Foreskin melanocyte (primary cell): ENCODE measurements at places on chromosomes 7 and 10.

DNA sequence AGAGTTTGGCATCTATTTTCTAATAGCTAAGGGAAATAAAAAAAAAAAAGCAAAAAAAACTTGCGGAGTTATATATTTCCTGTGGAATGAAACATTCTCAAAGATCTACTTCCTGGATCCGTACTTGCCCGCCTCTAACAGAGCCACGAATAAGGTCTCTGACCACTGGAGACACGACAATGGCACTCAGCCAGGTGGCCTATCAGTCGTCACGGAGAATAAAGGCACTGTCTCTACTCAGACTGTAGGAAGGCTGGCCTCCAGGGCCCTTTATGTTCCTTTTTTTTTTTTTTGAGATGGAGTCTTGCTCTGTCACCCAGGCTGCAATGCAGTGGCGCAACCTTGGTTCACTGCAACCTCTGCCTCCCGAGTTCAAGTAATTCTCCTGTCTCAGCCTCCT lies 58.7 kb downstream of the RGS10 start:
- no peak for DNase-seq

GRCh38 chr10:123399276-123399839 lies 245.2 kb downstream of the BUB3 start:
- no peak for DNase-seq

- no peak for DNase-seq
These were observed 72.9 kb downstream of the ZFAND4 start for GRCh38 chr10:45599646-45600045.

GRCh38 chr7:55588379-55588699 lies 16.0 kb upstream of the VOPP1 start:
- DNase-seq, result no peak

GRCh38 chr10:17428351-17429097 lies 25.9 kb downstream of the ST8SIA6 start:
- DNase-seq, result no peak

DNA sequence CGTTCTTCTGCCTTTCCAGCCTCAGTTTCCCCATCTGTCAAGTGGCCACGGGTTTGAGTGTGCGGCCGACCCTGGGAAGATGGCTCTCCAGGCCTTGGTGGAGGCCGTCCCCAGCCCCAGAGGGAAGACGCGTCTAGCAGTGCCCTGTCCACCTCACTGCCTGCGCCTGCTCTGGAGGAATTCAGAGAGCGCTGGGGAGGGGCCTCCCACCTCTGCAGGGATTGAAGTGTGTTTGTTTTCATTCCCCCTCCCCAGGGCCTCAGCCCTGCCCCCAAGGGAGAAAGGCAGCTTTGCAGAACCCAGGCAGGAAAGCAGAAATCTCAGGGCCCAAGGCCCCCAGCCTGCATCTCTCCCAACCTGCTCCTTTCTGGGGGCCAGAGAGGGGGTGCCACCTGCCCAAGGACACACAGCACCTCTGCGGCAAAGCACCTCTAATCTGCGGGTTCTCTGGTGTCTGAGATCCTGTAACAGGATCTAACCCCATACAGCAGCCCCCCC lies 91.0 kb downstream of the MICALL2 start:
- no peak for DNase-seq
